ENCODE measurements at places on chromosomes 3 and 15. TPM values are rescaled to one million over a fixed set of nuclear protein-coding genes. Genes with fewer than 3 reads are reported as not detected.

The GRIP2 gene
- total RNA-seq, result 1.3 TPM

The GUCA1C gene
- not detected for total RNA-seq

The ARNT2 gene
- total RNA-seq, result 16.5 TPM

The TSC22D2 gene
- 17.2 TPM for total RNA-seq

The TTLL13 gene
- 0.57 TPM for total RNA-seq

The ZXDC gene
- total RNA-seq, result 9.4 TPM
